SK-N-SH (cell line): ENCODE measurements at places on chromosomes 2 and 18. TPM values are rescaled to one million over a fixed set of nuclear protein-coding genes. Genes with fewer than 3 reads are reported as not detected.

DNA sequence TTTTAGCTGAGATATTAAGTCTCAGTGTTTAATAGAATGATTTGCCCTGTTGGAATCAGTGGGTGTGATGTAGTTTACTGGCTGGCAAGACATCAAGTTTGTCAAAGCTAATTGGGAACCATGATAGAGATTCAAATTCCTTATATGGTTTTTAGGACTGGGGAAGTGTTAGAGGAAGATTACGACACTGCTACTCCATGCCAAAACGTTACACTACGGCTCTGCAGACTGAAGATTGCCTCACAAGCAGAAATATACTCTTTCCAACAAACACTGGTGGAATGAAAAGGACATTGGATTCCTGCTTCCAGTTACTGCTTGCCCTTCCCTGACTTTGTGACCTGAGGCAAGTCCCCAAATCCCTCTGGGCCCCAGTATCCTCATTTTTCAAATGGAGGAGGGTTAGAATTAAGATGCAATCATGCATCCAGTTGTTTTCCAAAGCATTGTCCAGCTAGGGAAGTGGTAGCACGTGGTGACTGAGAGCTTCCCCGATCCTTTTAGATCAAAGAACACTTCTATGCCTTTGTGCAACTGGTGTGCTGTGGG, 147.6 kb downstream of the CDC42EP3 start:
- DNase-seq, result no peak

DNA sequence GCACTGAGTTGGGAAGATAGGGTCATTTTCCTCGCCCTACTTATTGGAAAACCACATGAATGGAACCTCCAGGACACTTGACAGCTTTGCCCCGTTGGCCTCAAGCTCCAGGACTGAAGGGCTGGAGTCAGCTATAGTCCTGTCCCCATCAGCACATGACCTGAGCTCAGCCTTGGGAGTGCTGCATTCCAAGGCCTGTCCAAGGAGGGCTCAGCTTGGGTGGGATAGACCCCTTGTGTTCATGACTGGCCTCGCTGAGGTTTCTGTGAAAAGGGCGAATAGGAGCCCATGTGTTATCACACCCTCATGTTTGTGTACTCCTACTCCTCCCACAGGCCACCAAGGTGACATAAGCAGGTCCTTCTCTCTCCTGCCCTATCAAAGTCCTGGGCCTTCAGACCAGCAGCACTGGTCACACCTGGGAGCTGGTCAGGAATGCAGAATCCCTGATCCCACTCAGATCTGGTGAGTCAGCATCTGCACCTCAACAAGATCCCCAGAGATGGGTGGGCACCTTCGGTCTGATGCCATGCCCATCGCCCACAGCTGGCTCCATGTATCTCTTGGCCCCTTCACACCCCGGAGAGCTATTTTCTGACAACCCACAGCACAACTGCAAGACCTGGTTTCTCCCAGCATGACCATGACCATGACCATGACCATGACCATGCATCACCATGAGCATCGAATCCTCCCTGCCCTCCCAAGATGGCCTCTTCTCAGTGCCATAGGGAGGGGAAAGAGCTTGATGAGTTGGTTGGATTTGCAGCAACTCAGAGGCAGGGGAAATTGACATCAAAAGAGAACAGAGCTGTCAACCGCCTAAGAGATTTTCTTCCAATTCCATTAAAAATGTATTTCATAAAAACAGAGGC, 83.0 kb upstream of the RAB6C start:
- no peak for DNase-seq

DNA sequence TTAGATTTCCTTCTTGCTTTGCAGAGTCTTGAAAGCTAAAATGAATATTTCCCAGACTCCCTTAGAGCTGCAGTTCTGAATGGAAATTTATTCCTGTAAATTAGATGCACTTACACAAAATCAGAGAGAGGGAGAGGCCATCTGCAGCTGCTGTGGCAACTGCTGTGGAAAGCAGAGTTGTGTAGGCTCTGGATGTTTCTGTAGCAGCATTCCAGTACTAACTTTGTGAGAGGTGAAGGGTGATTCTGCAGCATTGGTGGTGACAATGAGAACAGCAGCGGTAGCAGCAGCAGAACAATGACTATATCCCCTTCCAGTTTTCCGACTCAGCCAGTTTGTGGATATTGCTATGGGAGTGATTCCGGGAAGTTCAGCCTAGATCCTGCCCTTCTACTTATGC, 433.0 kb upstream of the REG3G start:
- DNase-seq, result no peak

DNA sequence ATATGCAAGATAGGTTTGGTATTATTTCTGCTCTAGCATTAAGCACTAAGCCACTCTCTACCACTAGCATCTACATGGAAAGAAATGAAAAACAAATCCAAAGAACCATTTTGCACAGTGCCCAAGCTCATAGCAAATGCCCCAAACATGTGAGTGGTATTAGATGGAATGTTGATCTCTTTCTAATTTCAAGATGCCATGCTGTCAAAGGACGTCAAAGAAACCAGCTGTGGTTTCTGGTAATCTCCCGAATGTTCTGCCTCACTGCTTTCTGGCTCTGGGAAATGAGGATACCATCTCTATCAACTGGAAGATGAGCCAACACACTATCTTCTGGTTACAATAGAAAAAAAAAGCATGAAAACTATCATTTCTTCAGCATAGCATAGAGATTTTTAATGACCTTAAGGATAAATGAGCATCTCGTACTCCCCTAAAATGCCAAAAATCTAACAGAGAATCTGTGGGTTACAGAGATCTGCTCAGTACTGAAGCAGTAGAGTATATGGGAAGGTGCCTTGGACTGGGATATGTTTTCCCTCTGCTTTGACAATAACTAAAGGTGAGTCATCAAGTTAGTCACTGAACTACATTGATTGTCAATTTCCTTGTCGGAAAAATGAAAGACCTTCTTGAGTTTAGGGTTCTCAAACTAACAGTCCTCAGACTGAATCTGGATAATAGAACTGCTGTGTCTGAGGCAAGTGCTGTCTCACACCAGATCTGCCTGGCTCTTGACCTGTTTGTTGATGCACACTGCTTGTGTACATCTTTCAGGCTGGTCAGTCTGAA, 244.8 kb upstream of the NCKAP5 start:
- no peak for DNase-seq

GRCh38 chr2:109410039-109410815, 203.5 kb downstream of the SEPTIN10 start:
- DNase-seq, result no peak

GRCh38 chr2:21041943-21042707, 1.7 kb downstream of the APOB start:
- DNase-seq, result peak; percentile 72

- no peak for DNase-seq
These were observed 8.3 kb downstream of the EVX2 start for GRCh38 chr2:176075481-176075880.

DNA sequence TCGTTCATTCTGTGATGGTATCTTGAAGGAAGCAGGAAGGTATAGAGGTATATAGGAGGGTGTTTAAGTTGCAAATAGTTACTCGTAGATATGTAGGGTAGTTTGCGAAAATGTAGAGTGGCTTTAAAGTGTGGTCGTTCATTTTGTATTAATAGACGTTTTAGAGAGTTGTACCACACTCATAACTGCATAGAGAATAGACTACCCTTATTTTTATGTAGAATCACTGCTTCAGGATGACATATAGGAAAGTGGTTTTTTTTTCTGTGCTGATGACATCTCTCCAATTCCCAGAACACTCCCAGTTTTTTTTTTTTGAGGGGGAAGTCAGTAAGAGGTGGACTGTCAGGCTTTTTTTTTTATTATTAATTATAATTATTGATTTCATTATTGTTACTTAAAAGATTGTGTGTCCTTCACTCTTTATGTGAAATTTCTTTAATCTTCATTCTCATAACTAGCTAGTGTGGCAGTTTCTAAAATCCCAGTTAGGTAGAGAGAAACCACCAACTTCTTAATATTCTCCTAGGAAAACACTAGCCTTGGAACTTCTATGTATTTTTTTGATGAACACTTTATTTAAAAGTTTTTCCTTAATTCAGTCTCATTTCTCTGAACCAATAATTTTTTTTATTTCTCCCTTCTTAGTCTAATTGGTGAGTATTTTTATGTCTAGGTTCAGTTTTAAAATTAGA, 1.5 kb downstream of the ACTR3 start:
- DNase-seq, result no peak

DNA sequence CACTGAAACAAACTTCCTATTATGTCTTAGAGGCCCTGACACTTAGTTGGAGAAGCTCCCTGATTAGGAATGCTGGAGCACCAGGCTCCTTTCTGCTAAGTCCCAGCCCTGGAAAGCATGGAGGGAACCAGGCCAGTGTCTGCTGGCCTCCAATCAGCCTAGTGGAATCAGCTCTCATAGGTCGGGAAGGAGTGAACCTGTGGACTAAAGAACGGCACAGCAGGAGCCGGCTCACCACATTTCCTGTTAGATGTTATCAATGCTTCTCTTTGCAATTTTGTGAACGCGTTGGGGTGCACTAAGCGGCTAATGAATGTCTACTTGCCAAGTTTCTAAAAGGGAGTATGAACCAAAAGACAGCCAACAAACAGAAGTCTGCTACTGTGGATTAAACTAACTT, 296.6 kb downstream of the NAPG start:
- DNase-seq, result no peak

- DNase-seq, result no peak
These were observed 73.6 kb upstream of the COL5A2 start for GRCh38 chr2:189252991-189253675.

DNA sequence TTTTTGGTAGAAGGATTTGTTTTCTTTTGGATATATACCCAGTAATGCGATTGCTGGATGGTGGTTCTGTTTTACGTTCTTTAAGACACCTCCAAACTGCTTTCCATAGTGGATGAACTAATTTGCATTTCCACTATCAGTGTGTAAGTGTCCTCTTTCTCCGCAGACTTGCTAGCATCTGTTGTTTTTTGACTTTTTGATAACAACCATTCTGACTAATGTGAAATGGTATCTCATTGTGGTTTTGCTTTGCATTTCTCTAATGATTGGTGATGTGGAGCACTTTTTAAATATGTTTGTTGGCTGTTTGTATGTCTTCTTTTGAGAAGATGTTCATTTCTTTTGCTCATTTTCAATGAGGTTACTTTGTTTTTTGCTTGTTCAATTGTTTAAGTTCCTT, 260.9 kb upstream of the CWC22 start:
- DNase-seq, result no peak

DNA sequence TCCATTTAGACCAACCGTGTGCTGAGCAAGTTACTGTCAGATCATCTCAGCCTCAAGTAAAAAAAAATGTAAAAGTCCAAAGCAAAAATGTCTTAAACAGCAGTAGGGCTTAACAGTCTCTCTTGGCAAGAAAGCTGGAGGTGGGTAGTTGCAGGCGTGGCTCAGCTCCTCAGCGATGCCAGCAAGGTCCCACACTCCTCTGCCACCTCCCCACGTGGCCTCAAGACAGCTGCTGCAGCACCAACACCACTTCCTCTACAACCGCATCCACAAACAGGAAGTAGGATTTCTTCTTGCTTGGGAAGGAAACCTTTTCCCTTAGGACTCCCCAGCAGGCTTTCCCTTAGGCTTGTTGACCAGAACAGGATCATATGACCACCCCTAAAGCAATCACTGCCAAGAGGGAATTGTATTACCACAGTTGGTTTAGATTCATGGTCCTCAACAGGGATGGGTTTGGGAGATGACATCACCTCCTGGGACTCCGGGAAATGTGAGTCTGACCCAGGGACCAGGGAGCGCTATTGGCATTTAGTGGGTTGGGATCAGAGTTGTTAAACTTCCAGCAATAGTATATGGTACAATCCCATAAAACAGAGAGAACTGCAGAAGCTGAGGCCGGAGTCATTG, 97.1 kb downstream of the MAPK4 start:
- DNase-seq, result no peak

GRCh38 chr2:33081691-33082090, 134.9 kb downstream of the LTBP1 start:
- no peak for DNase-seq

The GPN1 gene
- 74.0 and 92.8 TPM in 2 replicates for polyA plus RNA-seq

The INHBB gene
- polyA plus RNA-seq, result 0.03 TPM in 1 of 2 replicates, not detected in the other

The ARHGAP28 gene
- 0.99 and 1.3 TPM in 2 replicates for polyA plus RNA-seq

The KDSR gene
- 21.2 and 22.3 TPM in 2 replicates for polyA plus RNA-seq

The LRP2 gene
- polyA plus RNA-seq, result not detected in 2 replicates

The HAAO gene
- polyA plus RNA-seq, result not detected in 2 replicates
